ENCODE measurements at places on chromosomes 16 and 17. TPM values are rescaled to one million over a fixed set of nuclear protein-coding genes. Genes with fewer than 3 reads are reported as not detected.
A peak's percentile ranks its signal among the peaks of the same experiment; 100 is the strongest.

DNA sequence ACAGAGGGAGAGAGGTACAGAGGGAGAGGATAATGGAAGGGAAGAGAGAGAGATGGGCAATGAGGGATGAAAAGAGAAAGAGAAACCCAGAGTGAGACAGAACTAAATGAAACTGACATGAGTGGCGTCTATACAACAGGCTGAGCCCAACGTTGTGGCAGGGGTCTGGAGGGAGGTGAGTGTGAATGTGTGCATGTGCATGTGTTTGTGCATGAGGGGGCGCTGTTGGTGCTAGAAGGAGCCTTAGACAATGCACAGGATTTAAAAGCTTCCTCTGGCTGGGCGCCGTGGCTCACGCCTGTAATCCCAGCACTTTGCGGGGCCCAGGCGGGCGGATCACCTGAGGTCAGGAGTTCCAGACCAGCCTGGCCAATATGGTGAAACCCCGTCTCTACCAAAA, 454.8 kb upstream of the CDH11 start:
- DNase-seq: no peak
- no peaks in the 10 kb centered on the region for H3K27me3 ChIP-seq
- H3K27ac ChIP-seq: no peak overlapping the region

DNA sequence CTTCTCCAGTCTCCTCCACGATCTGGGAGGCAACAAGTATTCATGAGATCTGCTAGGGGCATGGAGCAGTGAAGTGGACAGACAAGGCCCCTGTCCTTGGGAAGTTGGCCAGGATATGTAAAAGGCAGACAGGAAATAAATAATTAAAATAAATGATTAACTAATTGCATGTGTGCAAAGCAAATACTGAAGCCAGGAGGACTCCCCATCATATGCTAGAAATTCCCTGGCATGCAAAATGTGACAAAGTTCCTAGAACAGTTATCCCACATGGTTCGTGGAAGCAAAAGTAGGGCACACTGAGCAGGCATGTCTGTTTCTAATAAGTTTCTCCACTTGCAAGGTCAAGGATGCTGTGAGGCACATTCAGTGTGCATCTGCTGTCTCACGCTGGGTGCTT, 86.8 kb downstream of the CDYL2 start:
- DNase-seq: no peak
- H3K4me3 ChIP-seq: no peak overlapping the region
- H3K36me3 ChIP-seq: no peaks in the 10 kb centered on the region
- H3K27me3 ChIP-seq: no peaks in the 10 kb centered on the region

DNA sequence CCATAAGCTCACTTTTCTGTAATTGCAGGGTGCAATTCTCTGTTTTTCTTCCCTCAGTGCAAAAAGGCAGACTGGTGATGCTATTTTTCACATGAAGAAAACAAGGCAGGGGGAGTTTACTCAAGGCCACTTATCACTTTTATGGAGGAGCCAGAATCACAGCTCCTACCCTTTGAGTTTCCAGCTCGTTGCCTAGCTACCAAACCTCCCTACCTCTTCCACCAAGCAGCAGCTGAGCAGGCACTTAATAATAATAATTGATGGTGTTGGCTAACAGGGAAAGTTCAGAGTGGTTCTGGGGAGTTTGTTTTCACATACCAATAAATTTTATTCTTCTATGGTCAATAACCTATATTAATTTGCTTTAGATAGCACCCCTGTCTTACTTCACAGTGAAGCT, 31.9 kb upstream of the MPHOSPH6 start:
- no peaks in the 10 kb centered on the region for H3K36me3 ChIP-seq
- H3K4me3 ChIP-seq: no peak overlapping the region
- no peaks in the 10 kb centered on the region for H3K27me3 ChIP-seq
- no peak overlapping the region for H3K27ac ChIP-seq

DNA sequence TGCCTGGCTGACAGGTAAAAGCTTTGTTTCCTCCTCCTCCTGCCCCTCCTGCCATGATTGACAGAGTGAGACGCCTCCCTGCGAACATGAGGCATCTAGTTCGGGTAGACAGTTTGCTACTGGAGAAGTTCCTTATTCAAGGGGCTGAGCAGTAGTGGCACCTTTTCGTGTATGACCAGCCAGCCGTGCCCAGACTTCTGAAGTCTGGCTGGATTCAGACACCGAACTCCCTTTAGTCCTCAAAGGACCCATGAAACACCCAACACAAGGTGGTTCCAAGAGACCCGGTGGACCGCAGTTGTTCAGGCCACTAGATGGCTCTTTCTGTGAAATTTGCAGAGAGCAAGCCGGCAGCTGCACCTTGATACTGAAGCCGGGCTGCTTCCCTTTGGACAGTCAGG, 192.8 kb downstream of the XYLT1 start:
- DNase-seq: no peak
- no peak overlapping the region for H3K27ac ChIP-seq
- no peaks in the 10 kb centered on the region for H3K36me3 ChIP-seq

- H3K4me3 ChIP-seq: no peak overlapping the region
- DNase-seq: no peak
- no peaks in the 10 kb centered on the region for H3K27me3 ChIP-seq
- no peaks in the 10 kb centered on the region for H3K36me3 ChIP-seq
These were observed 267.9 kb upstream of the HSBP1 start for GRCh38 chr16:83539736-83540490.

The KRT23 gene
- total RNA-seq: not detected

The SEC14L1 gene
- total RNA-seq: 52.2 TPM

The TPSG1 gene
- not detected for total RNA-seq

DNA sequence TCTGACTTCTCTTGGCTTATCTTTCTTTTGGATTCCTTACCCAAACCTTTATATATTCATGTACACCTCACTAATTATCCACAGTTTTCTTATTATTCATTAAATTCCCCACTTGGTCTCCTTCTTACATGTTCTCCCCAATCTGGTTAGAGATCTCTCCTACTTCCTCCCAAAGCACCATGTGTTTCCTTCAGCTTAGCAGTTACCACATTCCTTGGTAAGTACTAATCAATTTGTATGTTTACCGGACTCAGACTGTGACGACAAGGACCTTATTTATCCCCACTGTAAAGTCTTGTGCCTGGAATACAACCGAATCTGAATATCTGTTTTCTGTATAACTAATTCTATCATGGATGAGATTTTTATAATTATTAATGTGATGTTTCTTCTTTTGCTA, 389.5 kb downstream of the KCNJ2 start:
- H3K36me3 ChIP-seq: no peaks in the 10 kb centered on the region
- no peaks in the 10 kb centered on the region for H3K4me1 ChIP-seq
- no peak overlapping the region for H3K4me3 ChIP-seq
- DNase-seq: no peak
- no peak overlapping the region for H3K27ac ChIP-seq

GRCh38 chr17:1398931-1399678, 917 bp downstream of the YWHAE start:
- no peaks in the 10 kb centered on the region for H3K27me3 ChIP-seq
- peak overlapping the region; percentile 80 for H3K4me3 ChIP-seq

- no peaks in the 10 kb centered on the region for H3K4me1 ChIP-seq
- no peaks in the 10 kb centered on the region for H3K27me3 ChIP-seq
- H3K27ac ChIP-seq: no peak overlapping the region
- no peaks in the 10 kb centered on the region for H3K36me3 ChIP-seq
- no peak overlapping the region for H3K4me3 ChIP-seq
- peak; percentile 29 for DNase-seq
These were observed 4.8 kb downstream of the P2RX1 start for GRCh38 chr17:3911271-3912053.

The KRTAP9-3 gene
- not detected for total RNA-seq

DNA sequence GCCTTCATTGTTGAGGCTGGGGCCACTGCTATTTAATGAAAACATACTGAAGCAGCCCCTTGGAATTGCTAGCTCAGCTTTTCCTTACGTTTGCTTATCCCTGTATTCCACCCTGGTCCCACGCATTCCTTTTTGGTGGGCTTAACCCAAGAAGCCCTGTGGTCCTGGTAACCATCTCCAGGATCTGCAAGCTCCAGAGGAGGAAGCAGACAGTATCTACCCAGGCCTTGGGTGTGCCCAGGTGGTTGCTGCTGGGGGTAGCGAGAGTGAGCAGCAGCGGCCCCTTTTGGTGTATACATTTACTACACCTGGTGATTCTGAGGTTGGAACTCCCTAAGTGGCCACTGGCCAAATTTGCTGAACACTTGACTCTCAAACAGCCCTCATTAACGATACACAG, 97.7 kb downstream of the CBLN1 start:
- H3K27me3 ChIP-seq: no peaks in the 10 kb centered on the region
- no peaks in the 10 kb centered on the region for H3K36me3 ChIP-seq
- H3K4me1 ChIP-seq: no peaks in the 10 kb centered on the region
- H3K4me3 ChIP-seq: no peak overlapping the region
- DNase-seq: no peak

The KRTAP9-2 gene
- not detected for total RNA-seq

- H3K27me3 ChIP-seq: no peaks in the 10 kb centered on the region
- H3K4me3 ChIP-seq: no peak overlapping the region
- H3K36me3 ChIP-seq: no peaks in the 10 kb centered on the region
These were observed 240.3 kb upstream of the TBX2 start for GRCh38 chr17:61159221-61159814.

- H3K4me1 ChIP-seq: no peaks in the 10 kb centered on the region
- no peak for DNase-seq
- H3K27me3 ChIP-seq: no peaks in the 10 kb centered on the region
- H3K4me3 ChIP-seq: no peak overlapping the region
These were observed 72.4 kb downstream of the MRM1 start for GRCh38 chr17:36673637-36674277.

DNA sequence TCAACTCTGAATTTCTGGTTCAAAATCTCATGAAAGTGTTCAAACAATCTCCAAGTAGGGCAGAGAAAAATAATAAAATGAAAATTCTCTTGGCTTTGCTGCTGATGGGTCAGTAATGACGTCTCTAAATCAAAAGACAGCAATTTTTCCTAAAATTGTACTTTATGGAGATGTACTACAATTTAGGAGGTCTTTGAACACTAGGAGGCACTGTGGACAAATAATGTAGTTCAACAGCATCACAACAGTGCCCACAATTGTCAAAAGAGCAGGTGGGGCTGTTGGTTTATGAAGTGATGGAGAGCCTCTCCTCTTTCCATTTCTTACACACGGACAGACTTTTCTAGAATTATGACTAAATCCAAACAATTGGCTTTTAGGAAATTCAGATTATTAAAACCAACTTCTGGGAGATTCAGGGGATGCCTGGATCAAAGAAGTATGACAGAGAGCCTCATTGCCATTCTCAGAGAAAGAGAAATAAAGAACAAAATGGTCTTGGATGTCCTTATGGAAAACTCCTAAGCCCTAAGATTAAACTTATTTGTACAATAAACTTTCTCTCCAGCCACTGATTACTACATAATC, 23.8 kb downstream of the EZH1 start:
- no peak overlapping the region for H3K27ac ChIP-seq
- no peak overlapping the region for H3K4me3 ChIP-seq
- H3K27me3 ChIP-seq: no peaks in the 10 kb centered on the region

DNA sequence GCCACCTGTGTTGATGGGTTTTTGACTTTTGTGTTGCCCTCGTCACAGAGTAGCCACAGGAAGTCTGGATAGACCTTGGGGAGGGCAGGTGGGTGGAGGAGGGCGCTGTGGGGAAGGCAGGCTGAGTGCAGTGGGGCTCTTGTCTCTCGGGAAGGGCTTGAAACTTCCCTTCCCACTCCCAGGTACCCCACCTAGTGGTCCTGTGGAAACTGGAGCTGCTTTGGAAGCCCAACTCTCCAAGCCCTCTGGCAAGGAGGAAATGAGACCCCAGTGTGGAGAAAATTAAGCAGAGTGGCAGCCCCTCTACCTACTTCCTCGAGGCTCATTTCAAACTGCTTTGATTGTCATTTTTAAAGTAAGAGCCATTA, 9.2 kb downstream of the CA5A start:
- no peaks in the 10 kb centered on the region for H3K4me1 ChIP-seq
- DNase-seq: no peak
- no peaks in the 10 kb centered on the region for H3K36me3 ChIP-seq

The RRAD gene
- 11.1 TPM for total RNA-seq

The CCL8 gene
- total RNA-seq: 0.88 TPM

GRCh38 chr16:67183-67791, 5.1 kb downstream of the RHBDF1 start:
- H3K27me3 ChIP-seq: no peaks in the 10 kb centered on the region
- no peaks in the 10 kb centered on the region for H3K36me3 ChIP-seq
- DNase-seq: no peak
- peak overlapping the region; percentile 32 for H3K27ac ChIP-seq
- H3K4me3 ChIP-seq: no peak overlapping the region

DNA sequence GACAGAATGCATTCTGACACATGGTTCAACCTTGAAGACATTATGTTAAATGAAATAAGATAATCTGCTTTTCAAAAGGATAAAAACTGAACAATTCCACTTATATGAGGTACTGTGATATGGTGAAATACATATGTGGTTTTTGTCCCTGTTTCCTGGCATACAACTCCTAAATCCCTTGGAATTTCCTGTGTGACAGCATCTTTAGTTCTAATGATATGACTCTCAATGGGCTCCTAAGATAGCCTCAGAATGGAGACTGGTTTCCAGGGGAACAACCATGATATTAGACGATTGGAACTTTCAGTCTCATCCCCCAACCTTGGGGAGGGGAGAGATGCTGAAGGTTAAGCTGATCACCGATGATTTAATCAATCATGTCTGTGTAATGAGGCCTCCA, 37.7 kb upstream of the PHLPP2 start:
- peaks cover 7% of the 10 kb centered on the region for H3K36me3 ChIP-seq
- H3K4me1 ChIP-seq: no peaks in the 10 kb centered on the region
- no peaks in the 10 kb centered on the region for H3K27me3 ChIP-seq

DNA sequence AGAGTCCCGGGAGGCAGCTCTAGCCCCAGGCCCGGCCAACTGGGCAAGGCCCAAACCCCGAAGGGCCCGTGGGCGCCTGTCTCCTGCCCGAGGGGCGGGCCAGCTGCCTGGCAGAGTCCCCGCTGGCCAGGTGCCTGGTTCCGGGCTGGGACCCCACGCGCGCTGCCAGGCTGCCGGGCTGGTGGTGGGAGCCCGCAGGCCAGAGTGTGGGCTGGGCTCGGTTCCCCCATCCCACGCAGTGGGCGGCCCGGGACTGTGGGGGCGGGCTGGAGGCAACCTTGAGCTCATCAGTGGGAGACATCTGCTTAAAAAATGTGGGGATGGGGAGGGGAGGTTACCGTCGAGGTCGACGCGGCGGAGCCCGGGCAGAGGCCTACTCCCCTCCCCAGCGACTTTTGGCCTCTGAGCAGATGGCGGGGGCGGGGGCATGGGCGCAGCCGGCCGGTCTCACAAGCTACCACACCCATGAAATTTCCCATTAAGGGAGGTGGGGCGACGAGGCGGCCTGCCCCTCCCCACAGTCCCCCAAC, 176.4 kb upstream of the GSE1 start:
- peak overlapping the region; percentile 10 for H3K4me3 ChIP-seq
- no peaks in the 10 kb centered on the region for H3K27me3 ChIP-seq
- peak overlapping the region; percentile 87 for H3K27ac ChIP-seq
- DNase-seq: no peak
- H3K36me3 ChIP-seq: no peaks in the 10 kb centered on the region

GRCh38 chr17:47643116-47643515, 6.6 kb upstream of the KPNB1 start:
- no peak for DNase-seq
- H3K36me3 ChIP-seq: no peaks in the 10 kb centered on the region
- no peaks in the 10 kb centered on the region for H3K27me3 ChIP-seq
- H3K4me3 ChIP-seq: no peak overlapping the region
- no peaks in the 10 kb centered on the region for H3K4me1 ChIP-seq
- H3K27ac ChIP-seq: no peak overlapping the region

- DNase-seq: no peak
- no peak overlapping the region for H3K4me3 ChIP-seq
- no peaks in the 10 kb centered on the region for H3K36me3 ChIP-seq
- H3K4me1 ChIP-seq: no peaks in the 10 kb centered on the region
- no peaks in the 10 kb centered on the region for H3K27me3 ChIP-seq
- peak overlapping the region; percentile 26 for H3K27ac ChIP-seq
These were observed 38.2 kb downstream of the MAF start for GRCh38 chr16:79562166-79562823.

- no peaks in the 10 kb centered on the region for H3K4me1 ChIP-seq
- no peaks in the 10 kb centered on the region for H3K27me3 ChIP-seq
- no peak overlapping the region for H3K4me3 ChIP-seq
- H3K36me3 ChIP-seq: no peaks in the 10 kb centered on the region
- H3K27ac ChIP-seq: no peak overlapping the region
These were observed 6.2 kb downstream of the STXBP4 start for GRCh38 chr17:54974759-54975158.

Data from breast epithelium (tissue), 4 donors.